ENCODE measurements at places on chromosomes 2 and 18.

DNA sequence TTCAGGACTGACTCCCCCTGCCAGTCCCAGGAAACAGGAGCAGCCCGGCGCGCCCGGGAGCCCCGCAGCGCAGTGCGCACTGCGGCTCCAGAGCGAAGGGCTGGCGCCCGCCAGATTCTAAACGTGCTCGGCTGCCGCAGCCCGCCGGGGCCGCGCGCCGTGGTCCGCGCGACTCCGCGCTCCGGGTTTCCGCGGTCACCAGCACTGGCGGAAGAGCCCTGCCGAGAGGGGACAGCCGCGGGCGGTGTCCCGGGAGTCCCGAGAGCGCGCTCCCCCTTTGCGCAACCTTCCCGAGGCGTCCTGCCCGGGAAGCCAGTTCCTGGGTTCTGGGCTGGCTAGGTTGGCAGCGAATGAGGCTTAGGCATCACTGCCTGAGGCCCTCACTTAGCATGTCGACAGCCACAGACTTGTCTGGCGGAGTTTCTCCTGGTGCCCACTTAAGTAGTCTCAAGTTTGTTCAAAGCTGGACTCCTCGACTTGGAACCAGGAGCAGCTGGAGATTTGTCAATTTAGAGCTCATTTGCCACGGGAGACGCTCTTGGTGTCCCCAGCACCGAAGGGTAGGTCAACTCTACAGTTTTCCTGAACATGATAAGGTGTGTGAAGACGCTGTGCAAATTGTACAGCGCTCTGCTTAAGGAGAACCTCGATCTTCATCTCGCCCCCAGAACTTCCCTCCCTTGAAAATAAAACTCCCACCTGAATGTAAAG is 1.5 kb upstream of the VSNL1 start:
- no peak for DNase-seq

GRCh38 chr18:9949861-9950260 is 36.0 kb downstream of the VAPA start:
- no peak for DNase-seq

DNA sequence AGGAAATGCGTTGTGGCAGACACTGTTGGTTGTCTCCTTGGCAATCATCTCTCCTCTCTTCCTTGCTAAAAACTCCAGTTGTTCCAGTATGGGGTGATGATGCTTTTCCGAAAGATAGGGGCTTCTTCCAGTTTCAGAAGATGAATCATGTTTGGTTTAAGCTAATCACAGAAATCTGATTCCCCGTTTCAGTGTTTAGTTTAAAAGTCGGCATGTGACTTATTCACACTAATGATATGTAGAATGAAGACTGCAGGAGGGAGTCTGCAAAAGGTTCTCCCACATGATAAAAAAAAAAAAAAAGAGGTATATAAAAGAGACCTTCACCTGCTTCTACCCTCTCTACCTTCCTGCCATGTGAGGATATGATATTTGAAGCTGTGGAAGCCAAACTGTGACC is 239.0 kb upstream of the SIX2 start:
- no peak for DNase-seq

GRCh38 chr18:75757951-75758350 is 330.4 kb upstream of the SMIM21 start:
- DNase-seq = no peak

DNA sequence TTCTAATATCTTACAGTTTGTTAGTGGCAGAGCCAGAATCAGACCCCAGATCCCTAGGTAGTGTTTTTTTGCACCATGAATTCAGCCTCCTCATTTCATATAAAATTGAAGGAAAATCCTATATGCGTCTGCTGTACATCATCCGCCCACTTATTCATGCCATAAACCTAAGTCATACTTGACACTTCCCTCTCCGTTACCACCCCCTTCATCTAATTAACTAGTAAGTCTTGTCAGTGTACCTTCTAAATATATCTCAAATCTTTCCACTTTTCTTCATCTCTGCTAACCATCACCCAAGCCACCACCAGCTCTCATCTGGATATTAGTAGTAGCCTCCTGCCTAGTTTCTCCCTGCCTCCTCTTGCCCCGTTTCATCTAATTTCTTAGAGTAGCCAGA is 248.7 kb upstream of the SIX3 start:
- no peak for DNase-seq

DNA sequence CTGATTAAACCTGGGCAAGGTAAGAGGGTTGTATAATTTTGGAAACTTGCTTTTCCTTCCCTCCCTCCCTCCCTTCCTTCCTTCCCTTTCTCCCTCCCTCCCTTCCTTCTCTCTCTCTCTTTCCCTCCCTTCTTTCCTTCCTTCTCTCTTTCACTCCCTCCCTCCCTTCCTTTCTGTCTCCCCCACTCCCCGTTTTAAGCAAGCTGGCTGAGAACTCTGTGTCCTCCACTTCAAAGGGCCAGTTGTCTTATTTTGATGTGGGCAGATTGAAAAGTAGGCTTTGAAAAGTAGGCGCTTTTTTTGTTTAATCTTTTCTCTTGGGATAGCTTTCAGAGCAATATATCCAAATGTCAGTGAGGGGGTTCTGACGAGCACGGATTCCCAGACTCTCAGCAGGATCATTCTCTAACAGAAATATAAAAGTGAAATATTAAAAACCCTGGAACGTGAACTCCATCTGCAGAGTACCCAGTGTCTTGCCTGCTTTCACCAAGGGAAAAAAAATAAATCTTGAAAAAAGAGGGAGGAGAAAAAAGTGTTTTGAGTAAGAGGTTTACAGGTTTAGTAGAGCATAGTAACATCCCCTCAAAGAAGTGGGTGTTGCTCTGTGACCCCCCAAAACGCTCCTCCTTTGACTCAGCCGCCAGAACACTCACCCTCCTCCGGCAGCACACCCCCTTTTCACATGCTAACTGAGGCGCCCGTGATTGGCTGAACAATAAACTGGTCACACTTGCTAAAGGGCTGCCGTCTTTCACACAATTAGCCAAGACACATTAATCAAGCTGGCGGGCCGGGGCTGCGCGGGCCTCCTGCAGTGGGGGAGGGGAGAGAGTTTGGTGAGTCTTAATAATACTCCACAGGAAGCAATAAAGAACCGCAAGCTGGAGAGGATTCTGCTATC is 52.2 kb downstream of the CDK15 start:
- no peak for DNase-seq

- DNase-seq = no peak
Measured at GRCh38 chr2:50596515-50596914, 435.4 kb downstream of the NRXN1 start.

DNA sequence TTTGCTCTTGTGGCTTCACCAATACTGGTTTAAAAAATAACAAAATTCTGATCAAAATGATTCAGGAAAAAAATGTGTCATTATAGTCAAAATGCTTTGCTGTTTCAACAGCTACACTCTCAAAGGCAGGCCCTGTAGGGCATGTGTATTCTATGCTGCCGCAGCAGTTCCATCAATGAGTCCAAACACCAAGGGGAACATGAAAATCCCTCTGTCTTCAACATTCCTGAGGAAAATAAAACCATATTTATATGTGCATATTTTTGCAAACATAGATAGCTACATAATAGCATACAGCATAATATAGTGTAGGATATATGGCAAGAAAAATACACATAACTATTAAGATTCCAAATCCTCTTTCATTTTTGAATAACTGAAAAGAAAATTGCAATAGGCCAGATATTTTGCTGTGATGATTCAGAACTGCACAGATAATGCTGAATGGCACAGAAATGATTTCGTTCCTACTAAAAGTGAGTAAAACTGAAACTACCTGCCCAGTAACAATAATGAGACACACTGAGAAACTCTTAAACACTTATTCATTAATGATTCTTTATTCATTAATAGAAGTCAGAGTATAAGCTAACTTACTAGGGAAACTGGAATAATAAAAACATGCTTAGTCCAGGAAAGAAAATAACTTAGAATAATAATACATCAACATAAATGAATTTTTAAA is 343.8 kb downstream of the SUCLG1 start:
- no peak for DNase-seq

GRCh38 chr2:86783615-86784339 is 6.9 kb downstream of the CD8A start:
- DNase-seq = no peak

DNA sequence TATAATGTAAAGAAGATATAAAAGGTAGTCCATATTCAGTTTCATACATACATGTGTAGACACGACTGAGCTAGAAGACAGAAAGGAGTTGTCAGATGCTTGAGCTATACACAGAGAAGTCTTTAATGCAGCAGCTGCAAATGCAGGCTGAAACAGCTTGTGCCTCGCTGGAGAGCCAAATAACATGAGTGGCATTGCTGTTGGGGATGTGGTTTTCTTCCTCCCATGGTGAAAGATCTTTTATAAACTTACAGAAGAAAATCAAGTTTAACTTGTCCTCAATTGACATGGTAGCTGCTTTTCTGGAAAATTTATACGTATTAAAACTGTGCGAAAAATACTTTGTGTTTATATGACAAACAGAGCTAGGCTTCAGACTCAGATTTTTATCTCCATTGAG is 16.4 kb upstream of the IL1R1 start:
- DNase-seq = no peak

DNA sequence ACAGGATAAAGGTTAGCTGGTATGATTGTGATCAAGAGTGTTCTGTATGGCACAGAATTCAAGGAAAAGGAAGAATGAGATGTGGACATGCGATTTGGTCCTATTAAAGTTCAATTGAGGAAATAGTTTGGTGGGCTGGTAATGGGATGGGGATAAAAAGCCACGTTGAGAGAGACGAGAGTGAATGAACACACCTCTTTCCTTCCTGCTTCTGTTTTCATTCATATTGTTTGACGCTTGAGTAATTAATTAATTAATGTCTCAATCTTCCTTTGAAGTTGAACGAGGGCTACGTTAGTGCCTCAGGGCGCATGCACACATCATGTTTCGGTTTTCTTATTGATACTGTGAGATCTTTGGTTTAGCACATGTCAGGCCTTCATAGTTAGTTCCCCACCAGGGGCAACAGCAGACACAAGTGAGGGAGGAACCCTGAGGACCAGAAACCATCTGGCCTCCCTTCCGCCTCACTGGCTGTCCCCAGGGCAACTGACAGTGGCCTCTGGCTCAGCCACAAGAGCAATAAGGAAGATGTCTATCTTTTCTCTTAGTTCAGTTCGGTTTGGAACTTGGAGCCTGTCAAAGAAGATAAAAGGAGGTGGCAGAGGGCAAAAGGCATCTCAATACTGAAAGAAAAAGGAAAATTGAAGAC is 116.0 kb downstream of the LIPG start:
- no peak for DNase-seq

GRCh38 chr2:65382776-65383357 is 49.5 kb downstream of the SPRED2 start:
- peak; percentile 52 for DNase-seq

DNA sequence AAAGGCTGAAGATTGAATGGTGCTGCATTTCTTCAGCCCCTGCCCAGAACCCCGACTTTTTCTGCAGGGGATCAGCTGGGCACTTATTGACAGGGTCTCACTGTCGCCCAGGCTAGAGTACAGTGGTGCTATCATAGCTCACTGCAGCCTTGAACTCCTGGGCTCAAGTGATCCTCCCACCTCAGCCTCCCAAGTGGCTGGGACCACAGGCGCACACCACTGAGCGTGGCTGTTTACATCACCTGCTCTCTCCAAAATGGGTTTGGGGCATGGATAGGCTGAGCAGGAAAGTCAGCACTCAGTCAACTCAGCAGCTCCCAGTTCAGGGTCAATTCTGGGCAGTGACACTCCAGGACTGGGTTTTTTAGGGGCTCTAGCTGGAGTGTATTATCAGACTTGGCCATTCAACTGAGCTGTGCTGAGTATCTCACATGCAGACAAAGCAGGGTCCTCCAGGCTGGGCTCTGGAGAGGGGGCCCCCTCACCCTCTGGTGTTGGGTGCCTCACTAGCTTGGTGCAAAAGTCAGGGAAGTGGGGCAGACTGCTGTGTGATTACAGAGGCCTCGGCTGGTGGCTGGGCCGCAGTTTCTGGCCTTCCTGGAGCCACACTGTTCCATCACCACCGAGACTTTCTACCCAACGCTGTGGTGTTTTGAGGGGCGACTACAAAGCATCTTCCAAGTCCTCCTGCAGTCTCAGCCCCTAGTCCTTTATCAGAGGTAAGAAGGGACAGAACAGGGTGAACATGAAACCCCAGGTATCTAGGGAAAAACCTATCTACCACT is 4.5 kb downstream of the ABHD1 start:
- DNase-seq = no peak

GRCh38 chr2:32572737-32573136 is 55.1 kb upstream of the TTC27 start:
- DNase-seq = no peak

- DNase-seq = no peak
Measured at GRCh38 chr2:219641390-219642068, 14.1 kb downstream of the SLC4A3 start.

DNA sequence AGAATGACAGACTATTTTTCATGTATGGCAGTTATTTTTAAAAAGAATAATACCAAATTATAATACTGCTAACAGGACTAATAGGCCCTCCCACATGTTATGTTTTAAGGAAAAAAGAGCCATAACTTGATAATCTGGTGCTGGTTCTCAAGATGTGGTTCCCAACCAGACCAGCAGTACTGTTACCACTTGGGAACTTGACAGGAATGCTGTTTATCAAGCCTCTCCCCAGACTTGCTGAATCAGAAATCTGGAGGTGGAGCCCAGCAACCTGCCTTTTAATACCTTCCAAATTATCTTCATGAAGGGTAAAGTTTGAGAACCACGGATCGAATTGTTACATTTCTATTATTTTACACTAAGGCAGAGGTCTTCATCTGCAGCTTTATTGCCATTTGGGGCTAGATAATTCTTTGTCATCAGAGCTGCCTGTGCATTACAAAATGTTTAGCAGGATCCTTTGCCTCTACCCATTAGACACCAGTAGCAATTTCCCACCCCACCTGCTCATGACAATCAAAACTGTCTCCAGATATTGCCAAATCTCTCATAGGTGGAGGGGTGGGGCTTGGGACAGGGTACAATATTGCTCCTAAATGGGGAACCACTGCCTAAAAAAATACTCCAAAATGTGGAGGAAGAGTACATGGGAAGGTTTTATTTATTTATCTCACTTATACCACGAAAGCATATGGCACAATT is 629.6 kb downstream of the ARHGAP15 start:
- DNase-seq = no peak

- DNase-seq = no peak
Measured at GRCh38 chr18:58639751-58640427, 11.0 kb upstream of the ALPK2 start.

DNA sequence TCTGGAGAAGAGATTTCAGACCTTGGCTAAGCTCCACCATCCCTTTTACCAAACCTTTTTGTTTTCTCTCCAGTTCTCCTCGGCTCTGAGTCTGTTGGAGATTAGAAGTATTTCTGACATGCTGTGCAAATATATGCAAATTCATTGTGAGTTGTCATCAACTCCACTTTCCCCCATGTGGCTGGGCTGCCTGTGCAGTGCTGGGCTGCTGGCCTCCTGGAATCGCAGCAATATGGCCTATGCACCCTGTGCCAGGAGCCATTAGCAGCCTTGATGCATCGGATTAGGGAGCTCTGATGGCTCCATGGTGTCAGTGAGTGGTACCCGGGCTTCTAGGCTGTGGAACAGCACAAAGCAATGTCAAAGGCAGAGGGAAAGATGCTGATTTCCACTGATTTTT is 80.0 kb downstream of the GPR39 start:
- no peak for DNase-seq

DNA sequence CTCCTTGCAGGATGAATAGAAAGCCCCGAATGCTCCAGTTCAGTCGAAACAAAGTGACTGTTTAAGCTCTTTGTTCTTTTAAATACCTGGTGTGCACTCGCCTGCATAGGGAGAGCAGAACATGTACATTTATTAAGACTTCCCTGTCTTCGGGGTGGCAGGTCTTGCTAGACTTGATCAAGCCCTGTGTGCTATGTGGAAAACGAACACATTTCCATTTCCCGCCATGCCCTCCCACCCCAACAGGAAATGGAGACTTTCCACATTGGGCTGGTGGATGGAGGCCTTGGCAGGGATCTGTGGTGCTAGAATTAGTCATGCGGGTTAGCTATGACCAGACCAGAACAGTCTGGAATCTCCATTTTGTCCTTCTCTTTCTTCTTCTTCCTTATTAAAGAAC is 321.0 kb upstream of the THSD7B start:
- DNase-seq = no peak

All from bone marrow (tissue), 2 donors.